ENCODE measurements at places on chromosomes 3 and 15.

DNA sequence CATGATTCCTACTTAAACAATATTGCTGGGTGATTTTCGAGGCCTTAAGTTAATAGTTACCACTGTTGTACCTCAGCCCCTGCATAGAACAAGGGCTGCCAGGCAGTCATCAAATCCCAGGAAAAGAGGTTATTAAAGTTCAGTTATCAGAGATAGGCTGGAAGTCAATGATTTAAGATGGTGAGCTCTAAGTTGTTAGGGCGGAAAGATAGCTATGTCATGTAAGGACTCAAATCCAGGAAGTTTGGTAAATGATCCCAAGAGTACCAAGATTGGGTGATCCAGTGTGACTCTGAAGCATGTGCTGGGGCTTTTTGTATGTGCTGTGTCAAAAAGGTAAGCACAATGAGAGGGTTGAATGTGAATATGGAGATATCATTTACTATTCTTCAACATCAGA is 287.9 kb downstream of the NLGN1 start:
- DNase-seq = no peak

- no peak for DNase-seq
These were observed 41.2 kb downstream of the BOC start for GRCh38 chr3:113252553-113252952.

GRCh38 chr15:59400103-59400813 is 27.6 kb upstream of the MYO1E start:
- no peak for DNase-seq

- no peak for DNase-seq
These were observed 968.7 kb downstream of the EPHA3 start for GRCh38 chr3:90076136-90076535.

- DNase-seq = no peak
These were observed 18.1 kb upstream of the BSN start for GRCh38 chr3:49535971-49536874.

- DNase-seq = no peak
These were observed 254.9 kb upstream of the TBL1XR1 start for GRCh38 chr3:177451864-177452830.

DNA sequence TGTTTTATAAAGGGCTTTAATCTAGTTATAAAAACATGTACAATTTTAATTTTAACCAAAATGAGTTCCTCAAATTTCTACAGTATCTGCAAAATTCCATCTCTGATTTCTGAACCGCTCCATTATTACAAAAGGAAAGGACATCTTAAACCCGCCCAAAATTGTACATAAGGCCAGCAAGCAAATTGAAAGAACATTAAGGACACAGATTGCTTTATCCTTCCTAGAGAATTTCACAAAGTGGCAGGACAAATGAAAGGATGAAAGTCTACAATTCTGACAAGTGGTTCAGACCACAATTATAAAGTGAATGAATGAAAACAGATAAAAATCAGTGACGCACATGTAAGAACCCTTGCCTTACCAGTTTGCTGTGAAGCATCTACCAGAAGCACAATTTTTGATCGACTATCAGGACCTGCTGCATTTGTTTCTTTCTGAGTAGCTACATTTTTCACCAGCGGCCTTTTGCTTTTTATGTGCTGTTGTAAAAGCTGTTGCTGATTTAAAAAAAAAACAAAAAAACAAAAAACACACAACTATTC is 13.6 kb downstream of the SECISBP2L start:
- DNase-seq = no peak

DNA sequence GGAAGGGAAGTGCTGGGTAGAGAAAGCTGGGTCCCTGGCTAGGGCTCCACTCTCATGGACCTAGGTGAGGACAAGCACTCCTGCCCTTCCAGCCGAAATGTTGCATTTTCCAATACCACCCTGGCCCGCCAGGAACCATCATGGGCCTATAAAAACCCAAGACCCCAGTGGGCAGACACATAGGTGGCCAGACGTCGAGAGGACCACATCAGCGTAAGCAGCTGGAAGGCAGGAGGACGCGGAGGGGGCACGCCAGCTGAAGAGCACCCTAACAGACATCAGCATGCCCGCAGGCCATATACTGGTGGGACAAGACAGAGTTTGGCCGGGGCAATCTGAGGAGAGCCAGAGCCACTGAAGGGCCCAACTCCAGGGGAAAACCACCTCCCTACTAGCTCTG is 98.3 kb downstream of the GBE1 start:
- no peak for DNase-seq

DNA sequence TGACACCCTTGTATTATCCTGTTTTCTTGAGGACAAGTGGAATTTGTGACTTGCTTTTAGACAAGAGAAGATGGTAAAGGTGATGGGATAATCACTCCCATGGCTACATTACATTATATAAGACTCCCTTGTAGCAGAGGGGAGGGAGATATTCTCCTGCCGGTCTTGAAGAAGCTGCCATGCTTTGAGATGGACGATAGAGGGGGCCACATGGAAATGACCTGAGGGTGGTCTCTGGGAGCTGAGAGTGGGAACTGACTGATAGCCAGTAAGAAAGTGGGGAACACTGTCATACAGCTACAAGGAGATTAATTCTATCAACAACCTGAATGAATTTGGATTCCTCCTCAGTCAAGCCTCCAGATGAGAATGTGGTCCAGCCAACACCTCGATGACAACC is 540.1 kb downstream of the NTRK3 start:
- no peak for DNase-seq

- no peak for DNase-seq
These were observed 46.6 kb downstream of the CPNE4 start for GRCh38 chr3:131988209-131988608.

GRCh38 chr15:90520365-90520764 is 9.4 kb upstream of the CRTC3 start:
- no peak for DNase-seq

DNA sequence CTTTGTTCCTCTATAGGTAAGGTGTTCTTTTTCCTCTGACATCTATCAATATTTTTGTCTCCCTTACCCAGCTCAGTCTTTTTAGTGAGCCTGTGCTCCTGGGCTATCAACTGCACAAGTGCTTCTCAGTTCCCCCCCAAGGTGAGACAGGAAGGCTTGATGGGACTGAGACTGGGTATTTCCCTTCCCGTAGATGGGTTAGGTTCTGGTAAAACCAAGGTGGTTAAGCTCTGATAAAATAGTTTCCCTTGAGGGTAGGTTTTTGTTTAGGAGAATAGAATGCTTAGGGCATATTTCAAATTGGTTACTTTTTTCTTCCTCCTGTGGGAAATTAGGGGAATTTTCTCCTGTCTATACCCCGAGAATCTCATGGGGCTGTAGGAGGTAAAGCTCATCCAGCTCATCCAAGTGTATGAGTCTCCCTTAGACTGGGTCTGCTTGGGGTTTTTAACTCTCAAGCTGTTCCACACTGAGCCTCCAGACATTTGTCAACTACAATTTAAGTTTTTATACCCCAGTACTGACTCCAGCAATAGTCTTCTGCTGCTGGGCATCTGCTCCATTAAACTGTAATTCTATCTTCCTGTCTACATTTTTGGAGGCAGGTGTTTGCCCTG is 44.9 kb downstream of the OXSR1 start:
- DNase-seq = no peak

GRCh38 chr3:195809291-195809785 is 2.4 kb downstream of the MUC4 start:
- DNase-seq = peak; percentile 28

DNA sequence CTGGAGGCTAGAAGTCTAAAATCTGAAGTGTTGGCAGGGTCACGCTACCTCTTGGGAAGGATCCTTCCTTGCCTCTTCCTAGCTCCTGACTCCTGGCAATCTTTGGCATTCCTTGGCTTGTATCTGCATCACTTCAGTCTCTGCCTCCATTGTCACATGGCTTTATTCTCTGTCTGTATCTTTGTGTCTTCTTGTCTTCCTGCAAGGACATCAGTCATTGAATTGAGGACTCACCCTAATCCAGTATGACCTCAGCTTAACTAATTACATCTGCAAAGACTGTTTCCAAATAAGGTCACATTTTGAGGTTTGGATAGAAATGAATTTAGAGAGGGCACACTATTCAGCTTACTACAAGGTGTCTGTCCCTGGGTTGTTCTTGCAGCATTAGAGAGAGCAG is 31.1 kb upstream of the UTS2B start:
- DNase-seq = no peak

DNA sequence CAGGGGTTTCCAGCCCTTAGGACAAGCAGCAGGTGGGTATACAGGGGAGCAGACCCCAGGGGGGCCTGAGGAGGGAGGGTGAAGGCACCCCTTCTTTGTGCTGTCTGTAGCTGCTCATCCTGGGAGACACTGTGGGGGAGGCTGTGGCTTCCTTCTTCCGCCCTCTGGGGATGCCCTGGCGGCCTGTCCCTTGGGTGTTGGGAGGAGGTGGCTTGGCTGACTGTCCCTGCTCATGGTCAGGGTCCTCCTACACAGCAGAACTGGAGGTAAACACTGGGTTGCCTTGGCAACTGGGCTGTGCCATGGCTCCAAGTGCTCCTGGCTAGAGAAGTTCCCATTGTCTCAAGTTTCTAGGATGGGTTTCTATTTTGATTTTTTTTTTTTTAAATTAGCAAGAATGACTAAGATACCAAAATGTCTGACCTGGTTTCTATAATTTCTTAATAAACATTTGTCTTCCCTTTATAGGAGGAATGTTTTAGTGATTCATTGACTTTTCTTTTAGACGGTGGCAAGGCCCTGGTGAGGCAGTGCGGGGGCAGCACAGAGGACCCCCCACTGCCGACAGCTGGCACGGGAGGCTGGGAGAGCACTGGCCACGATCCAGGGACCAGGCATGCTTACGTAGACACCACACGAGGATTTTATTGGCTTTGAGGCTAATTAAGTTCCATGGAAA is 12.4 kb downstream of the KLF13 start:
- no peak for DNase-seq

DNA sequence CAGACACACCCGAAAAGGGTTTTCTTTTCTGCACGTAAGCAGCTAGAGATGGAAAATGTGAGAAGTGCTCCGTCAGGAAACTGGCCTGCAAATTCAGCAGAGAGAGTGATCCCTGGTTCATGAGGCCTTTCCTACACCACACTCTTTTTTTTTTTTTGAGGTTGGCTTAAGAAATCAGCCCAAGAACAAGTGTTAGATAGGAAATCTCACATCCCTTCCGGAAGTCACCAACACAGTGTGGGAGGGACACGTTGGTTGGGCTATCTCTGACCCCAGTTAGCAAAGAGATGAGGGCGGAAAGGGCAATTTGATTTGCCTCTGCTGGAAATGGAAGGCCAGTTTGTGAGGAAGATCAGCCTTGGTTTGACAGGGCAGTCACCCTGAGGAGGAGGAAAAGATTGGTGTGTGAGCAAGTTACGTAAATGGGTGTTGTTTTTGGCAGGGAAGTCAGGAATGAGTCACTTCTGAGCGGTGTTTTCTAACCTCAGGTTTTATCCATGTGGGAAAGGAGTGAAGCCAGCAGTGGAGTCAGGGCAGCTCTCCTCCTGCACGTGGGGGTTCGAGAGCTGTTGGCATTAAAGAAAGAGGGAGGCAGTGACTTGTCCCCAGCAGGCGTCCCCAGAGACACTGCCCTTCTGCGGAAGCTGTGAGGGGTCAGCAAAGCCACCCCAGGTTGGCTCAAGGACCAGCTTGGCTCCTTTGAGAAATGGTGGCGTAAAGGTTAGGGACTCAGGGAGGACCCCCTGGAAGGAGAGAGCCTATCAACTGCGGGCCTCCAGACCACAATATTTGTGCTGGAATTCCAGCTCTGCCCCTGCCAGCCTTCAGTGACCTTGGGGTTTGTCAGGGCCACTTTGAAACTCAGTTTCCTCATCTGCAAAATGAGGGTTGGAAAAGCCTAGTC is 237.6 kb upstream of the BHLHE40 start:
- no peak for DNase-seq

- no peak for DNase-seq
These were observed 354.1 kb downstream of the ROBO2 start for GRCh38 chr3:77394046-77394445.

- no peak for DNase-seq
These were observed 49.8 kb downstream of the SGO1 start for GRCh38 chr3:20136231-20136630.

GRCh38 chr3:78353231-78353630 is 1313.3 kb downstream of the ROBO2 start:
- no peak for DNase-seq

GRCh38 chr3:149095487-149095886 is 9.2 kb upstream of the HLTF start:
- DNase-seq = no peak

DNA sequence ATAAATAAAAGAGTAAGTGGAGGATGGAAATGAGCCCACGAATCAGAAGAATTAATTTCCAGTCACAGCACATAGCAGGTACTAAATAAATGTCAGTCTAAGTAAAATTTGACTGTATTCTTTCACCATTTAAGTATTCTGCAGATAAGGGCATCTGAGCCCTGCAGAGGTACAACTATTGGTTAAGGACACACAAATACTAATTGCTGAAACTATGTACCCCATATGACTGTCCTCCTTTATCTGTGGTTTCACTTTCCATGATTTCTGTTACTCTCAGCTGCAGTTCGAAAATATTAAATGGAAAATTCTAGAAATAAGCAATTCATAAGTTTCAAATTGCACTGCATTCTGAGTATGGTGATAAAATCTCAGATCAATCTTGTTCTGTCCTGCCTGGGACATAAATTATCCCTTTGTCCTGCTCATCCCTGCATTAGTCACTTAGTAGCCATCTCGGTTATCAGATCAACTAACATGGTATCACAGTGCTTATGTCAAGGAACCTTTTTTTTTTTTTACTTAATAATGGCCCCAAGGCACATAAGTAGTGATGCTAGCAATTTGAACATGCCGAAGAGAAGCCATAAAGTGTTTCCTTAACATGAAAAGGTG is 95.1 kb downstream of the LSAMP start:
- no peak for DNase-seq

- no peak for DNase-seq
These were observed 109.5 kb upstream of the OCA2 start for GRCh38 chr15:28208583-28208982.

DNA sequence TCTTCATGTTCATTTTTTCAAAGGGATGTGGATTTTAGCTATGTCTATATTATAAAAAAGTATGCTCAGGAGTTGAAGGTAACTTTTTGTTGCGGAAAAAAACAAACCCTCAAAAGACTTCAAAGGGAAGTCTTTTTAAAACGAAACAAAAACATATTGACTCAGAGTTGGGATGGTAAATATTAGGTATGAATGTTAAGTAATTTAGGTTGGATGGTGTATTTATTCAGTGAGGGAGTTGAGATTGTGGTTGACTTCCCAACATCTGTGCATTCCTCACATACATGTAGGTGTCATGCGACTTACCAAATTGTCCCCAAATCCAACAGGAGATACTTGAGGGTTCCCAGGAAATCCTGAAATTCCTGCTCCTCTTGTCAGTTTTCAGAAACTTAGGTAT is 32.7 kb upstream of the PLSCR5 start:
- DNase-seq = no peak

DNA sequence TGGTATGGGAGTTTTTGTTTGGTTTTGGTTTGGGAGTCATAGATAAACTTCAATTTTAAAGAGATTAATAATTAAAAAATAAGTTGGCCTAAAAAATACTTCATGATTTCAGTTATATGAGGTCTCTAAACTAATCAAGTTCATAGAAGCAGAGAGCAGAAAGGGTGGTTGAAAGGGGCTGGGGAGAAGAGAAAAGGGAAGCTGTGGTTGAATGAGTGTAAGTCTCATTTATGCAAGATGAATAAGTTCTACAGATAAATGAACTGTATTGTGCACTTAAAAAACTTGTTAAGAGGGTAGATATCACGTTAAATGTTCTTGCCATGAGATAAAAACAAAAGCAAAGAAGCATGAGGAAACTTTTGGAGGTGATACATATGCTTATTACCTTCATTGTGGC is 188.7 kb downstream of the NSUN3 start:
- DNase-seq = no peak

GRCh38 chr3:150236316-150237082 is 171.6 kb upstream of the TSC22D2 start:
- DNase-seq = no peak

Data from NCI-H187 (cell line).